NCI-H1417 treated with DMSO at 0.1 percent for 48 hours (cell line): ENCODE measurements at places on chromosomes 13 and 19.

- DNase-seq, result no peak
Measured at GRCh38 chr13:42123600-42123999, 75.2 kb downstream of the DGKH start.

- no peak for DNase-seq
Measured at GRCh38 chr13:36344886-36345437, 1.2 kb downstream of the SPART start.

DNA sequence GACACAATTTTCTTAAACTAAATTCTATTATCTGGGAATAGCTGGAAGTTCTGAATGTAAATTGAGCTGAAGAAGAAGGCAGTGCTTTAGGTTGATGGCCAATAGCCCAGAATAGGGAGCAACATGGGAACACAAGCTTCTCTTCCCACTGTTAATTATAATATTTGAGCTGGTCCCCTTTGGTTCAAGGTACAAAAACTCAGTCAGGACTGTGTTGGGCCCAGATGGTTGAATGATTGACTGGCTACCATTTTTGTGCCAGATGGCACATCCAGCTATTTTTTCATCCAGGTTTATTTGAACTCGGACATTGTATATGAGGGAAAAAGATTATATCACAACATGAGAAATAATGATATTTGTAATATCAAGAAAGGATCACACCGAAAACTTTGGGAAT lies 458.9 kb downstream of the SLITRK1 start:
- no peak for DNase-seq

- no peak for DNase-seq
Measured at GRCh38 chr13:72963762-72964161, 95.0 kb upstream of the KLF5 start.

DNA sequence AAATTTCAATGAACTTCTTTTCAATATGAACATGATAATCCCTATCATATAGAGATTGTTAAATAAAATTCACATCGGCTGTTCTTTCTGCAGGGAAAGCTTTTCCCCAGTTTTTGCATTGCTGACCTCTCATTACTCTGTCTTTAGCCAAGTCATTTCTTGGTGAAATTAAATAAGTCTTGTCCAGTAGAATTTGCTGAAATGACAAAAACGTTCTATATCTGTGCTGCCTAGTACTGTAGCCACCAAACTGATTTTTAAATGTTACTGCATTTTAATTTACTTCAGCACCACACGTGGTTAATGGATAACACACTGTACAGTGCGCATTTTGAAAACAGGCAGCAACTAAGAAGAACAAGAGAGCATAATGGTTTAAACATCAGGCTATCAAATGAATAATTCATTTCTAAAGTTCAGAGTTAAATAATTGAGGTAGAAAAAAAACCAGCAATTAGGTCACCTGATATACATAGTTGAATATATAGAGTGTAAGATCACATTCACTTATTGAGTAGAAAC lies 178.9 kb downstream of the LIG4 start:
- DNase-seq, result no peak

DNA sequence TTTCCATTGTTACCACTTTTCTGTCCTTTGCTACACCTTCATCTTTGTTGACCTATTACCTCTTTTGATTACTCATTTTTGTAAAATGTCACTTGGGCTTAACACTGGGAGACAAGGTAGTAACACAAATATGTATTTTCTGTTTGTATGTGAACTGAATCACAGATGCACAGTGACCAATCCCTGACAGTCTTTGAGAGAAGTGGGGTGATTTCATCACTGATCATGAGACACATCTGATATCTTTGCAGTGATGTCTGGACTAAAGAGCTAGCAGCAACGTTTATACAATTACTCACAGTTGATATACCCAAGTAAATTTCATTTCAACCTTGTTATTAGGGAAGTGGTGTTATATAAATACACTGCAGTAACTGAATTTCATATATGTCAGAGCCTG lies 1397.4 kb upstream of the SPRY2 start:
- no peak for DNase-seq

GRCh38 chr13:33761740-33762139 lies 56.2 kb upstream of the RFC3 start:
- DNase-seq, result no peak

- DNase-seq, result no peak
Measured at GRCh38 chr13:112657850-112658445, 31.9 kb upstream of the ATP11A start.

DNA sequence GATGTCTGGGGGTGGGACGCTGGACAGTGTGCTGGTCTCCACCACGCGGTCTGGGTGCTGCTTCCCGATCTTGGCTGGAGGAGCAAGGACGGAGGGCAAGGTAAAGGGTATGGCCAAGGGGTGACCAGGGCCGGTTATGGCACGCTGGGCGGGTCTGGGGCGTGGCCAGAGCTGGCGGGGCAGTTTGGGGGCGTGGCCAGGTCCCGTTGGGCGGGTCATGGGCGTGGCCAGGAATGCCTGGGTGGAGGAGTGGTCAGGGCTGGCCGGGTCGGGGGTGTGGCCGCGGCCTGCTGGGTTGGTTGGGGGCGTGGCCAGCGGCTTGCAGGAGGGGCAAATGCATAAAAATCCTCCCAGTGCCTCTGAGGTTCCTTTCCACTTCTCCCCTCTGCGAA lies 19.2 kb downstream of the GPX4 start:
- no peak for DNase-seq

GRCh38 chr13:29713839-29714238 lies 118.4 kb upstream of the SLC7A1 start:
- DNase-seq, result no peak

- no peak for DNase-seq
Measured at GRCh38 chr13:47672245-47673008, 328.6 kb downstream of the SUCLA2 start.

- no peak for DNase-seq
Measured at GRCh38 chr13:82202398-82202797, 1679.9 kb downstream of the SLITRK1 start.

DNA sequence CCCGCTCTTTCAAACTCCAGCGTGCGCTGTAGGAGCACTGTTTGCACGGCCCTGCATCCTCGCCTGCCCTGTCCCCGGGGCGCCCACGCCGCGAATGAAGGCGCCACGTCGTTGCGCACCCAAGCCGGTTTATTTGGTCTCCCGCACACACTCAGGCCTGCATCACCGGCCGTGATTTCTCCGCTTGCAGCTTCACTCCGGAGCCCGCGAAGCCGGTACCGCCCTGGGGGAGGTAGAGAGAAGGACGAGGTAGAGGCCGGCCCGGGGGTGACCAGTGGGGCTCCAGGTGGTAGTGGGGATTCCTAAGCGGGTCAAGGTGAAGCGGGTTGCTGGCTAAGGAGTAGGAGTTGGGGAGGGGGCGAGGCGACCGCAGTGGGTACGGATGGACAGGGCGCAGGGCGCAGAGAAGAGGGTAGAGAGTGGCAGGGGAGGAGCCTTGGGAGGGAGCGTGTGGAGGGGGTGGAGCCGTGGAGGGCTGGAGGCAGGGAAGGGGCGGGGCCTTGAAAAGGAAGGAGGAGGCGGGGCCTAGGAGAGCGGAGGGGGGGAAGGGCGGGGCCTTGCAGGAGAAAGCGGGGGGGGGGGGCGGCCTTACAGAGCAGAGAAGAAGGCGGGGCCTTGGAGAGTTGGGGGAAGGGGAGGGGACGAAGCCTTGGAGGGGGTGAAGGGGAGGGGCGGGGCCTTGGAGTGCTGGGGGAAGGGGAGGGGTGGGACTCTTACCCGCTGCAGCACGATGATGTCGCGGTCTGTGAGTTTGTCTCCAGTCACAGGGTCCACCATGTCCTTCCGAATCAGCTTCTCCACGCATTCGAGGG lies 24.6 kb downstream of the NOSIP start:
- no peak for DNase-seq

GRCh38 chr19:44718441-44719261 lies 19.7 kb downstream of the CEACAM16 start:
- no peak for DNase-seq

GRCh38 chr19:11091703-11092153 lies 2.5 kb downstream of the LDLR start:
- DNase-seq, result no peak
